ENCODE measurements at places on chromosomes 6 and 20.

- peak; percentile 69 for DNase-seq
These were observed 16.7 kb downstream of the HMGN4 start for GRCh38 chr6:26554697-26555504.

- no peak for DNase-seq
These were observed 627 bp downstream of the RPS18 start for GRCh38 chr6:33272275-33273128.

DNA sequence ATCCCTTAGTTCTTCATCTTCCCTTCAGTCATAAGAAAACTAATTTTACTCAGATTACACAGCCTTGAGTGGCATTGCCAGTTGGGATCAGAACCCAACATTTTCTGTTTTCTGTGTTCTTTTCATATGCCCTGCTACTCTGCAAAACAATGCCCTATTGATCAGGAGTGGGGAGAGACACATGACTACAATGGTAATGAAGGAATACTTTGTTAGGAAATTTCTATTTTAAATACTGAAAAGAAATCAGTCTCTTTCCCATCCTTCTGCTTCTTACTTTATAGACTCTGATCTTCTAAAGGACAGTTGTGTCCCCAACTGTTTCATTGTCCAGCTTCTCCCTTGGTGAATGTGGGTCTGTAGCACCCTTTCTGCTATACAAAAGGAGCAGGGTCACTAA is 5.5 kb upstream of the PKIB start:
- DNase-seq = no peak

- DNase-seq = peak; percentile 70
These were observed 590 bp downstream of the RNF217 start for GRCh38 chr6:124962639-124963415.

DNA sequence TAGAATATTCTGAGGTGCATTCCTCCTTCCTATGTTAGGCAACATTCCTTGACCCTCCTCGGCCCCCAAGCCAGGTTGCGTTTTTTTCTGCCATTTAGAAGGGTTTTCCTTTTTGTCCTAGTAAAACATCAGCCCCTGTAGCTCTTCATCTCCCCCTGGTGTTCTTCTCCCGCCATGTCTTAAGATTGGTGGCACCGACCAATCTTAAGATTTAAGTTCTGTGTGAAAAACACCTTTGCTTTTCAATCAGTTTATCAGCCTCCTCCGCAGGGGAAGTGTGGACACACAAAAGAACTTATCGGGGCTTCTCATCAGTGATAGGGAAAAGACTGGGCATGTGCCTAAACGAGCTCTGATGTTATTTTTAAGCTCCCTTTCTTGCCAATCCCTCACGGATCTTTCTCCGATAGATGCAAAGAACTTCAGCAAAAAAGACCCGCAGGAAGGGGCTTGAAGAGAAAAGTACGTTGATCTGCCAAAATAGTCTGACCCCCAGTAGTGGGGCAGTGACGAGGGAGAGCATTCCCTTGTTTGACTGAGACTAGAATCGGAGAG is 719 bp upstream of the EDN1 start:
- peak; percentile 60 for DNase-seq

- no peak for DNase-seq
These were observed 11.4 kb downstream of the MOCS1 start for GRCh38 chr6:39922821-39923220.

GRCh38 chr6:112281821-112282615 is 27.7 kb upstream of the LAMA4 start:
- no peak for DNase-seq

DNA sequence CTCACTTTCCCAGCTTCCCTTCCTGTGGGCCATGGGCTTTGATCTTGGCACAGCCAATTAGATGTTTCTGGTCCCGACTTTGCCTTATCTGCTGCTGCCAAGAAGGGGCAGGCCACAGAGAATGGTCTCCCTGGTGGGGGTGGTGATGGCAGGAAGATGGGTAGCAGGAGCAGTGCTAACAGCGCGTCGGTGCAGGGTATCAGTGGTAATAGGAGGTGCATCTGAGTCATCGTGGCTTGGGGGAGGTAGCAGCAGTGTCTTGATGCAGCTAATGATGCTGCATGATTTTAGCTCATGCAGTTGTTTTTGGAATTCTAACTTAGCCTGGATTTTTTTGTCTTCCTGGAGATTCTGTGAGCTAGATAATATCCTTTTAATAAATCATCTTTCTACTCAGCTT is 18.9 kb upstream of the MAS1 start:
- no peak for DNase-seq

- DNase-seq = no peak
These were observed 76.0 kb upstream of the SLCO4A1 start for GRCh38 chr20:62566266-62566665.

- no peak for DNase-seq
These were observed 5.6 kb upstream of the VNN2 start for GRCh38 chr6:132763269-132763668.

DNA sequence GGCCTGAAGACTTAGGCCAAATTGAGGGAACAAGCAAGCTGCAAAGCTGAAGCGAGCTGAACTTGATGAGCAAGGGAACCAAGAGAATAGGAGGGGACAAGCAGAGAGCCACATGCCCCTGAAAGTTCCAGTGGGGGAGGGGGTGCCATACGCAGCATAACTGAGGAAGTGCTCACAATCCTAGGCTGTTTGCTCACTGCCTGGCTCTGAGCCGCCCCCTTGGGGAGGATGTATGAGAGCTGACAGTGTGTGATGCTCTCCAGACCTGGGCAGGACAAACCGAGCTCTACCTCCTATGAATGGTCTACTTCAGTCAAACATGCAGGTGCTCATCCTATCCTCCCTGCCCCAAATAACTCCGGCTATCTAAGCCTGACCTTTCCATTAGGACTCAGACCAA is 52.1 kb downstream of the FAXC start:
- no peak for DNase-seq

DNA sequence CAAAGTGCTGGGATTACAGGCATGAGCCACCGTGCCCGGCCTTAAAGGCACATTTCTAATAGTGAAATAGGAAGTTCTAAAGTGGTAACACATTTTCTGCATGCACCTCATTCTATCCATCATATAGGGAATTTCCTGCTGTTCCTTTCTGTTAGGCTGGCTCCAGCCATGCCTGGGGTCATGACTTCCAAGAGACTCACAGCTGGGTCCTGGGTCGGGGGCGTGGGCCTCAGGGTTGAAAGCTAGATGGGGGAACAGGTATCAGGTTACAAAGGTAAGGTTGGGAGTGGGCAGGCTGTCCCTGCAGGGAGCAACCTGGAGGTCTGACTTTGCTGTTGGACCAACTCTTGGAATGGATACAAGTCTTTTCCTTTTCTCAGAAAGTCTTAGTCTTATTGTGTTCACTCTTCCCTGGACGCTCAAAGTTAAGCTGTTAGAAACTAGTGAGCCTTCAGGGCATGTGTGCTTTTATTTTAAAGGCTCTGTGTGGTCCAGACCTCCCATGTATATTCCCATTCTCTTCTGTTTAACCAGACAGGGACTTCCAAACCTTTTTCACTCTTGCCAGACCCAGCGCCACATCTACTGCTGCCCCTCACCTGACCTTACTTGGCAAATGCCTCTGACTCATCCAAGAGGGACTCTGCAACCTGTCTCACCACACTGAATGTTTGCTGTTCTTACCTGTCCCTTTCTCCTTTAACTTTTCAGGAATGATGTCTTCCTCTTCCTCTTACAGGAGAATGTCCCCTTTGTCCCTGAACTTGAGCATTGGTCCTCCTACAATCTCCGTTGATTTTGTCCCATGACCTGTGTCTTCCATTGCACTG is 64.4 kb downstream of the TMEM170B start:
- DNase-seq = peak; percentile 61

- no peak for DNase-seq
These were observed 112.0 kb upstream of the PDE10A start for GRCh38 chr6:165774903-165775601.

GRCh38 chr20:46063652-46064054 is 26.1 kb downstream of the NCOA5 start:
- no peak for DNase-seq

- DNase-seq = no peak
These were observed 180.5 kb downstream of the ADAT2 start for GRCh38 chr6:143270026-143270425.

GRCh38 chr6:104644848-104645247 is 214.9 kb downstream of the HACE1 start:
- DNase-seq = no peak

DNA sequence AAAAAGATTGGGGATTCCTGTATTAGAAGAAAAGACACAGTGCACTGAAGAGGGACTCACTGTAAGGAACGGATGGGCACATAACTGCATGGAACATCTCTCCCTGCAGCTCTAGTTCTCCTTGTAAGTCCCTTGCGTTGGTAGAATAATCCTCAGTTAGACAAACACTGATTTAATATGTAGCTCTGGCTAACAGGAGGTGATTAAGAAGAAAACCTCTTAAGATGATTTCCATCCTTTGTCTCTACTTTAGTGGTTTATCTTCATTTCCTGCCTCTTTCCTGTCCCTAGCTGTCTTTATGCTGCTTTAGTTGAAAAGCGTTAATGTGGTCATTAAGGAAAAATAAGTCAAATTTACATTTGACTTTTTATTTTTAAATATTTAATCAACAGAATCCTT is 86.6 kb downstream of the SLC16A10 start:
- DNase-seq = no peak

DNA sequence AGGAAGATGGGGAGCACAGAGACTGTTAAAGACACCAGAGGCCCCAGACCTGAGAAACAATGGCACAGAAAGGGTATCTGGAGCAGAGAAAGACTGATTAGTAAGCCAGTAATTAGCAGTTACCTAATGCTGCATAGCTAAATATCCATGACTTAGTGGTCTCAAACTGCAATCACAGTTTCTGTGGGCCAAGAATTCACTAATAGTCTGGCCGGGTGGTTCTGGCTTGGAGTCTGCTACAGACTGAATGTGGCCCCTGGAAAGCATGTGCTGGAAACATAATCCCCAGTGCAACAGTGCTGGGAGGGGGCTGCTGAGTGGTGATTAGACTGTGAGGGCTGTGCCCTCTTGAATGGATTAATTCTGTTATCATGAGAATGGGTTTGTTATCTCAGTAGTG is 54.1 kb upstream of the VSX1 start:
- no peak for DNase-seq

DNA sequence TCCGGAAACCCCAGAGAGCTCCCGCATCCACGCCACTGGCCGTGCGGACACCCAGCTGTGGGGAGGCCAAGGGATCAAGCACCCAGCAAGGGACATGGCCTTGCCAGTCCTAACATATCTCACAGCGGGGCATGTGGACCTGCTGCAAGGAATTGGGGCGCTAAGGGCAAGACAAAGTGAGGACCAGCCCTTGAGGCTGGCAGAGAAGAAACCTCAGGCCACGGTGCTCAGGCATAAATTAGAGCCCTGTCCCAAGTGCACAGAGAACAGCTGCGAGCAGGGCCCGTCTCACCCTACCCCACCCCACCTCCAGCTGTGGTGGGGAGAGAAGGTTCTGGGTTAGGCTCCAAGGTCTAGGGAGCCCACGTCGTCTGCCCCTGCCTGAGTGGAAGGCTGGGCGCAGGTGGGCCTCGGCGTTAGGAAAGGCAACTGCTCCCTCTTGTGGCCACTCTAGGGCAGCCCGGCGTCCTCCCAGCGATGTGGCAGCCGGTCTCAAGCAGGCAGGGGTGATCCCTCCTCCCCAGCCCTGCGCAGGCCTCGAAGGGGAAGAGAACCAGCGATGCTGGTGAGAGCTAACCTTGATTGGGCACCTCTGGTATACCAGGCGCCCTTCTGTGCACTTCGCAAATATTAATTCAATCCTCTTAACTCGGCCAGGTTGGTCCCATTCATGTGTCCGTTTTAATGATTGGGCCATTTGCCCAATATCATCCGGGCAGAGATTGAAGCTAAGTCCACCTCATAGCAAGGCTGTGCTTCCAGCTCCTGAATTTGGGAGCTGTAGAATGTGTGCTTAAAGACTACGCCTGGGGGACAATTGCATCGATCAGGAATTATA is 235.8 kb downstream of the NFATC2 start:
- DNase-seq = peak; percentile 90

DNA sequence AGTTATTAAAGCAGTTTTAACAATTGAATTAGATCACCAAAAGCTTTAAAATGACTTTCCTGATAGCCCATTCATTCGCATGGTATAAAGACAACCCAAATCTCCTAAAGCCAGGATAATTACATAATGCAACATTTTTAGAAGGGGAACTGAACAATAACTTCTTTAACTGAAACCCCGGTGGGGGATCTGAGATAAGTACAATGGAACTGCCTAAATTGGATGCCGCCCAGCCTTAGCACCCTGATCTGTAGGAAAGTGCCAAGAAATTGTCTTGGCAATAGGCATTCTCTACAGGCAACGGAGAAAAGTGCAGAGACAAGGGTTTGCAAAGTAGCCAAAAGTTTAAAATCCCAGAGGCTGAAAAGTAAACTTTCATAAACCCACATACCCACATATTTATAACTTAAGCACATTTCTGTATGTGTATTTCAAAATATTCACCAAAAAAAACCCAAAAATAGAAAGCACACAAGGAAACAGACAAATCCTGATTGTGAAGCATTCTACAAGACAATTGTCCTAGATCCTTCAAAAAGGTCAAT is 98.8 kb upstream of the BEND6 start:
- no peak for DNase-seq

- DNase-seq = no peak
These were observed 131.7 kb downstream of the LRRC1 start for GRCh38 chr6:53926505-53926904.

DNA sequence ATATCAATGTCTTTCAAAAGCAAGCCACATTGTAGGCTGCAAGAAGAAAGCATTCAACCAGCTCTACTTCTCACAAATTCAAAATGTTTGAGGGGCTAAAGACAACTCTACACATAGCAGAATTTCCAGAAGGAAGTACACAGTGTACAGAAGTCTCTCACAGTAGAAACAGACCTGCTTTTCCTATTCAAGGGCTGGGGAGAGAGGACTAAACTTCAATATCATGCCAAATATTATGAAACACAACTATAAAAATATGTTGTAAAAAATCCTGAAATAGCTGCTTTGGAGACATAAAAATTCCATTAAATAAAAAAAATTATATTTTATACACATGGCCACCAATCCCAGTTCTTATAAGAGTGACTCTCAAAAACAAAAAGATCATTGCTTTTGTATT is 70.8 kb upstream of the IPCEF1 start:
- DNase-seq = no peak

DNA sequence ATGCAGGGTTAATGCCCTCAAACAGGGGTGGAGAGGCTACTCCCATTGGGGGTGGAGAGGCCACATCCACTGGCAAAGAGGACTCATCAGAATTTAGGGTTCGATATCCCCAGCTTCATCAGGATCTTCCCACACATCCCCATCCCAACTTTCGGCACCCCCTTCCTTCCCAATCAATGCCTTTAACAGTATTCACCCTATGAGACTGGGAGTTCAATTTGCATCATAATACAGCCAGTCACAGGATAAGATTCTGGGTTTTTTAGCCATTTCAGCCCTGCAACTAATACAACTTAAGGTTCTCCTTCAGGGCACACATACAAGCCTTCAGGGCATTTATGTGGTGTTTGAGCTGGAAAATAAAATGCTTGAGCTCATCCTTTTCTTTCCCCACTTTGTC is 80.9 kb downstream of the GMDS start:
- no peak for DNase-seq

GRCh38 chr6:90493332-90493731 is 93.5 kb downstream of the MAP3K7 start:
- no peak for DNase-seq

- DNase-seq = no peak
These were observed 64.3 kb downstream of the ADTRP start for GRCh38 chr6:11714116-11714797.
